ENCODE measurements at places on chromosomes 5 and 9.
A peak's percentile ranks its signal among the peaks of the same experiment; 100 is the strongest.

- no peak for DNase-seq
Measured at GRCh38 chr9:99303177-99303576, 81.1 kb downstream of the SEC61B start.

DNA sequence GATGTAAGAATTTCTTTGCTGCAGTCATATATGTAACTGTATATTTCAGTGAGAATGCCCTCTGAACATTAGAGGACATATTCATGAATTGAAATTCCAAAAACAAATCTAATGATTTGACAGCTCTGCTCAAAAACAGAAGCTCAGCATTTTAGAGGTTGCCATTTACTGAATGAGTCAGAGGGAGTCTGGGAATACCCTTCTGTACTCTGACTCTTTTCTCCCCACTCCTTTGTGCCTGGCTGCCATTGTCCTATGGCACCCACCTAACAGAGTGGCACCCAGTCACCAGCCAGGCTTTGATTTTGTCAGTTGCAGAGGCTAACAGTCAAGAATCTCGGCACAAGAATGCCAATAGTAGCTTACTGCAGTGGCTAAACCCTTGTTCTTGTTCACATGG, 133.6 kb downstream of the ATG10 start:
- DNase-seq, result no peak

- DNase-seq, result no peak
Measured at GRCh38 chr5:123454259-123454911, 31.2 kb upstream of the CEP120 start.

GRCh38 chr5:142065273-142065672, 43.3 kb upstream of the NDFIP1 start:
- DNase-seq, result peak; percentile 36

DNA sequence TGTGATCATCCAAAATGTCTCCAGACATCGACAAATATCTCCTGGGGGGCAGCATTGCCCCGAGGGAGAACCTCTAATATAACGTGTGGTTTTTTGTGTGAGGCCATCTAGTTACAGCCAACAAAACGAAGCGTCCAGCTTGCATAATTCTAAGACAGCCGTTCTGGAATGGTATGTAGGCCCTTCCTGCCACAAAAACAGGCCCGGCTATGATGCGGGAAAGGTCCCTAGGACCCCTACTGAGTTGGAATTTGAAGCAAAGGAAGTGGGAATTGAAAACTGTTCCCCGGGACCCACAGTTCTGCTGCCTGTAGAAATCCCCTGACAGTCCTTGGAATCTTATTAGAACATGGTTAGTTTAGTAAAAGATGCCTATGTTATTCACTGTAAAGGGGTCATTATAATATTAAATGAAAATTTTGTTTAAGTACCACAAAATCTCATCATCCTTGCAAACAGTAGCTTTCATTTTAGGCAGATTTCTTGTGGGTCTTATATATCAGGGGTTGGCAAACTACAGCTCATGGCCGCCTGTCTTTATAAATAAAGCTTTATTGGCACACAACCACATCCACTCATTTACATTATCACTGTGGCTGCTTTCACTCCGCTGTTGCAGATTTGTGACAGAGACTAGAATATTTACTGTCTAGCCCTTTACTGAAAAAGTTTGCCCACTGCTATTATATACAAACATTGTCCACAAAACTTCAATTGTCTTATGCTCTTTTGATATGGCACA, 70.7 kb downstream of the MSX2 start:
- no peak for DNase-seq

GRCh38 chr5:147748590-147748989, 33.9 kb downstream of the JAKMIP2 start:
- DNase-seq, result no peak

GRCh38 chr5:173557123-173557903, 59.1 kb downstream of the BOD1 start:
- DNase-seq, result no peak

DNA sequence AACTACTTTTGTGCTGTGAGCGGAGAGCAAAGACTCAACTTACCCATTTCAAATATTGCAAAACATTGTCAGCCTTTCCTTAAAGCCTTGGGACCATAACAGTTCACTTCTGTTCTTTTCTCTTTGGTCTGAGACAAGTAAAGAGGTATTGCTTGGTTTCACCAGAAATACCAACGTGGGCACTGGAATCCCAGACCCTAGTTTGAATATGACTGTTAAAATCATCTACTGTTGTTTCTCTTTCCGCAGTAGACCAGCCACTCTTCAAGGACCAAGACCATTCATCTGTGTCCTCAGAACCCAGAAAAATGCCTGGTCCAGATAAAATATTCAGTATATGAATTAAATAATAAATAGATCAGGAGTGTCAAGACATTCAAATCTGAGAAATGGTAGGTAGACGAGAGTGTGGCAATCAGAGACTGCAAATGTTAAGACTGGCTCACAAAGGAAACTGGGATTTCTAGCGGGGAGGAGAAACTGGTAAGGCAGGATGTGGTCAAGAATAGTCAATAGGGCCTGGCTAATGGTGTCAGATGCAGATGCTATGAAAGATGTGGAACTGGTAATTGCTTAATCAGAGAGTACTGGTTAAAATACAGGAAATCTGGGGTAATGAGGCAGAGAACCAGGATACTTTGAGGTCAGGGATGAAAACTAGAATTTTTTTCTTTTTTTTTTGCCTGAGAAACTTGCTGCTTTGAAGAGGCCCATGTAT, 82.1 kb upstream of the IL33 start:
- DNase-seq, result no peak

- no peak for DNase-seq
Measured at GRCh38 chr9:37751186-37751585, 2.4 kb upstream of the TRMT10B start.

DNA sequence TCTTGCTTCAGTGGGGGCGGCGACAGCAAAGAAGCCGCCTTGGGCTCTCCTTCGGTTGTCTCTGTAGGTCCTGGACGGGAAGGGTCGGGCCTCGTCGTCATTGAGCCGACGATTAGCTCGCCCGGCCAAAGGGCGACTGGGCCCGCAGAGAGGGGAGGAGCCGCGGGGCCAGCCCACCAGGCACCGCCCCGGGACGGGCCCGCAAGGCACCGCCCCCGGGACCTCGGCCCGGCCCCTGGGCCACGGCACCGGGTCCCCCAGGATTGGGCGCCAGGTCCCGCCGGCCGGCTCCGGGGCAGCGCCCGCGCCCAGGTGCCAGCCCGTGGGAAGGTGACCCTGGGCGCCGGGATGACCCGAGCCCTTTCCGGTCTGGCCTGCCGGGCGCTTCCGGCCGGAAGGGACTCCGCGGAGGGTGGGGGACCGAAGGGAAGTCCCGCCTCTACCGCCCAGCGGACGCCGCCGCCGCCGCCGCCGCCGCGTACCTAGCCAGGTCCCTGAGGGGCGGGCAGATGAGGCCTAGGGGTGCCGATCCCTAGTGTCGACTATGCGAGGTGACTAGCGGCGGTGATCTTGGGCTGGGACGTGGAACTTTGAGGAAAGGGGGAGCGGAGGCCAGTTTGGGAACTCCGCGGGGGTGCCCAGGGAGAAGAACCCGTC, at the start of the genes GBA2 and RGP1:
Gene GBA2 (minus strand): TSS at position 371 of the 657 bp plus-strand sequence. CDS start 524 bp downstream, outside the sequence.
Gene RGP1 (plus strand): TSS at position 430 of the 657 bp plus-strand sequence. CDS start 469 bp downstream, outside the sequence.
- DNase-seq, result peak; percentile 86

Data from AG08396 (cell line).